Lung microvascular endothelial cell (primary cell): ENCODE measurements at places on chromosomes 12 and 14.
A peak's percentile ranks its signal among the peaks of the same experiment; 100 is the strongest.

GRCh38 chr14:106308839-106309389, 782.5 kb downstream of the TMEM121 start:
- peak; percentile 11 for DNase-seq

DNA sequence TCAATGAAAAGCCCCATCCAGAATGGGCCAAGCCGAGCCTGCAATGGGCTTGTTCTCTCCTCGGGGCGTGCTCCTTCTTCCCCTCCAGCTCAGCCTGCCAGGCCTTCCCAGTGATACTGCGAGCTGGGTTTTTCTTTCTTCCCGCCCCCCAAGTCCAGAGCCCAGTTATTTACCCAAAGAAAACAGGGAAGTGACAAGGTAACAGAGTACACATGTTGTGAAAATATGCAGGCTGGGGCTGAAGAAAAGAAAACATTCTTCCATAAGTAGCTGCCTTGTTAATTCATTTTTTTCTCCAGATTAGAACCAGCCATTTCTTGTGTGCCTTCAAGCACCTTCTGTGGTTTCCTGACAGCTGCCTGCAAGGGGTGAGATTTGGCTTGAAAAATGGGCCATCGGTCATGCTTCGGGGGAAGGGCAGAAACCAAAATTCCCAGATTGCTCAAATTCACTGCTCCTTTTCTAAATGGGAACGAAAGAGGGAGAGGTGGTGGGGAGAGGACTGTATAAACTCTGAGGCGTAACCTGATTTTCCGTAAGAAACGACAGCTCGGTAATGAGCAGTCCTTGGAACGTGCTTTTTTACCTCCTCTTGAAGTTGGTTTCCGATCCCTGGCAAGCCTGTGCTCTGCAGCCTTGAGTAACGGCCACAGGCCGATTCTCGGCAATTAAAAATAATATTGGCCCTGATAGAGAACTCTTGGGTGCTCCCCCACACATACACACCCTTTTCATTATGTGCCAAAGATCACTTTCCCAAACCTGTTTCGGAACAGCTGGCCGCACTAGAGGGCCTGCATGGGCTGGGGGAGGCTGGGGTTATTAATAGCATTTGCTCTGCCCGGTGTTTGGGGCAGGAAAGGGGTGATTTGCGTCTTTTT, 229.4 kb downstream of the ZFP36L1 start:
- no peak for DNase-seq

- no peak for DNase-seq
These were observed 405.5 kb downstream of the MDGA2 start for GRCh38 chr14:47269756-47270492.

DNA sequence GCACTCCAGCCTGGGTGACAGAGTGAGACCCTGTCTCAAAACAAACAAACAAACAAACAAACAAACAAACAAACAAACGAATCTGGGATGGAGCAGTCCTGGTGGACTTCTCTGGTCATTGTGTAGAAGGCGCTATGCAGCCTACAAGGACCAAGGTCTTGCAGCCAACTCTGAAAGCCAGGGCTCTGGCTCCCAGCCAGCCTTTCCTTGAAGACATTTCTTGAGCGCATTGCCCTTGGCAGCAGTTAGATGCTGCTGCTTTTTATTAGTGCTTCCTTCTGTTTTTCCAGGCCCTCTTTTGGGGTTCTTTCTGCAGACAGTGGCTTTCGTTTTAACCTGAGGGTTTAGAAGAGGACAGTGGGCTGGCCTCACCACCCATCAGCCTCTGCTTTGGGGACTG, 20.2 kb downstream of the CCDC177 start:
- DNase-seq = no peak

DNA sequence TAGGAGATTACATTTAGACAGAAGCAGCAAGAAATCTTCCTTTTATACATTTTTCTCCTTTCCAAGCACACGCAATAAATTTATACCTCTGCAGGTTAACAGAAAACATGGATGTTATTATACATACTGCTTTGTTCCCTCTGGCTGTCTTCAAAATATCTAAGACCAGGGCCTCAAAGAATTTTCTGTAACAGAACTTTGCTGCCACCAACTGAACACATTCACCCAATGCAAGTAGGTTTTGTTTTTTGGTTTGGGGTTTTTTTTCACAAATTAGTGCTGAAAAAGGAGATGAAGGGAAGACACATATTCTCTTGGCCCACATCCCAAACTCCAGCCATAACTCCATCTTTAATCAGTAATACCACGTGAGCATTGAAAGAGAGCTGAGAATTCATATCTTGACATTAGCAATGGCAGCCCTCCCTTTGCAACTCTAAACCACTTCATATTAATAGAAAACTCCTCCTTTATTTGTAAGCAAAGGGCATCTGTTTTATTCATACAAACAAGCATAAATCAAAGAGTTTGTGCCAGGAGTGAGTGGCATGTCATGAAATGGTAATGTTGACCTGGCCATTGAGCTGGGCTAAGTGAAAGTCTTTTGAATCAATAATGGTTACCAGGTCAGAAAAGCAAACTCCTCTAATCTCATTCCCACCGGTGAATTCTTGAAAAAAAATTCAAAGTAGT, 150.8 kb upstream of the FSCB start:
- DNase-seq = no peak

DNA sequence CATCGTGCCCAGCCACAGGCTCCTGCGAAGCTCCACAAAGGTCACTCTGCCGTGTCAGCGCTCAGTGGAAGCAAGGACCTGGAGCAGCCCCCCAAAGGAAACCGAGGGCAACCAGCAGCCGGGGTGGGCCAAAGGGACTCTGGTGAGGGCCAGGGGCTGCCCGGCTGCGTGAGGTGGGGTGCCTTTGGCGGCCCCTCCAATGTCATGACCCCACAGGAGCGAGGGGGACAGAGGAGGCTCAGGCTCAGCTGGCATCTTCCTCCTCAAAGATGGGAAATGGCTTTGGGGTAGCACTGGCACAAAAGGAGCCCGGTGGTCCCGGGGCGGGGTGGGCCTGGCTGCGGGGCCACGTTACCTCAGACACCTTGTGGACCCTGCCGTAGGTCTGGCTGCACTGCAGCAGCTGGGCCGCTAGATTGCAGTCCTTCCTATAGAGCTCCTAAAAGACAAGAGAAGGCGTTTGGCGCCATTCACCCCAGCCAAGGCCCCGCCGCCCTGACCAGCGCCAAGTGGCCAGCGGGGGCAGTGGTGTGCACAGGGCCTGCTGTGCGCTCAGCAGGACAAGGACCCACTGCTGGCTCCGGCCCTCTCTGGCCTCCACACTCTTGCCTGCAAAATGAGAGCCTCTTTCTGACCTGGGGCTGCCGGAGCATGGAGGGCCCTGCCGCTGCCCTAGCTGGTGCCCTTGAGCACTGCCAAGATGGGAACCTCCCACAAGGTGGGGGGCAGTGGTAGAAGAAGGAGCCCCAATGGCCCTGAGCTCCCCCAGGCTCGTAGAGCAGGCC, 46.9 kb downstream of the BEGAIN start:
- peak; percentile 16 for DNase-seq

GRCh38 chr14:103916636-103917262, 11.5 kb upstream of the TDRD9 start:
- DNase-seq = no peak

DNA sequence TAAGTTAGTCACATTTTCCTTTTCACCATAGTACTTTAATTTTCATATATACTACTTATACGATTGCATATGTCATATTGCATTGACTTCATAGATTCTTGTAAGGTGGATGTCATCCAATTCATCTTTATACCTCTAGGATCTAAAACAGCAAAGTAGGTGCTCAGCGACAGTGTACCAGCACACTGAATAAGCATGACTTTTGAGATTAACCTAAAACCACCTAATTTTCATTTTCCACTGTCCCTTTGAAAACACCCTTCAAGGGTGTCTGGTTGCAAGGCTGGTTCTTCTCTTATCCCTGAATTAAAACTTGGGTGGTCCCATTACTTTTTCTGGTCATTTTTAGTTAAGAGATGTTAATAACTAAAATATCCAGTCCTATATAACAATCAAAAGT, 4.4 kb downstream of the GPR19 start:
- DNase-seq = no peak

DNA sequence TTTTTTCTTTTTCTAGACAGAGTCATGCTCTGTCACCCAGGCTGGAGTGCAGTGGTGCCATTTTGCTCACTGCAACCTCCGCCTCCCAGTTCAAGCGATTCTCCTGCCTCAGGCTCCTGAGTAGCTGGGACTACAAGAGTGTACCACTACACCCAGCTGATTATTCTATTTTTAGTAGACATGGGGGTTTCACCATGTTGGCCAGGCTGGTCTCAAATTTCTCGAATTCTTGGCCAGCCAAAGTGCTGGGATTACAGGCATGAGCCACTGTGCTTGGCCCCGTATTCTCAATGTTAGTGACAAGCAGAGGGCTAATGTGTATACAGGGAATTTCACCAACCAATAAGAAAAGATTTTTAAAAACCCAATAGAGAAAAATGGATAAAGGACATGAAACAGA, 8.4 kb downstream of the PLBD2 start:
- no peak for DNase-seq

GRCh38 chr12:3624273-3624672, 128.6 kb downstream of the CRACR2A start:
- DNase-seq = no peak

DNA sequence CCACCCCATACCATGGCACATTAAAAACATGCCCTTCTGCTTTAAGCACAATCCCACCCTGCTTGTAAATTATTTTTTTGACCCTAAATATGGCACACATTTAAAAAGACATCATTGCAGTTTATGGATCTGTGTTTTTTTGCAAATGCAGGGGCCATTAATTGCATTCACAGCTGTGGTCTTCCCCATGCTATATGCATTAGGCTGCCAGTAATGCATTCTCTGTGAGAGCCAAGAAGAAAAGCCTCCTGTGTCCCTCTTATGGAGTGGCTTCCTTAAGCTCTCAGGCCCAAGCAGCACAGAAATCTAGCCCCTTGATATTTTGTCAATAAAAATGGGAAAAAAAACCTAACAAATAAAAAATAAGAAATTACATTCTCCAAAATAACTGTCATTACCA, 20.4 kb upstream of the COCH start:
- no peak for DNase-seq

DNA sequence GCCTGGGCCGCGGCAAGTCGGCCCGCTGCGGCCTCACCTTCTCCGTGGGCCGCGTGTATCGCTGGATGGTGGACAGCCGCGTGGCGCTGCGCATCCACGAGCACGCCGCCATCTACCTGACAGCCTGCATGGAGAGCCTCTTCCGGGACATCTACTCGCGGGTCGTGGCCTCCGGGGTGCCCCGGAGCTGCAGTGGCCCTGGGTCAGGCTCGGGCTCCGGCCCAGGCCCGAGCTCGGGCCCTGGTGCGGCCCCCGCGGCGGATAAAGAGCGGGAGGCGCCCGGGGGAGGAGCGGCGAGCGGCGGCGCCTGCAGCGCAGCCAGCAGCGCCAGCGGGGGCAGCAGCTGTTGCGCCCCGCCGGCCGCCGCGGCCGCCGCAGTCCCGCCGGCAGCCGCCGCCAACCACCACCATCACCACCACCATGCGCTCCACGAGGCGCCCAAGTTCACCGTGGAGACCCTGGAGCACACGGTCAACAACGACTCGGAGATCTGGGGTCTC, 226.2 kb upstream of the CRY1 start:
- DNase-seq = peak; percentile 15

- no peak for DNase-seq
These were observed 1.4 kb upstream of the PWP1 start for GRCh38 chr12:107684029-107684795.

GRCh38 chr12:66683073-66683472, 4.2 kb upstream of the GRIP1 start:
- DNase-seq = no peak

- no peak for DNase-seq
These were observed 236.7 kb downstream of the BCL11B start for GRCh38 chr14:99035268-99035667.

DNA sequence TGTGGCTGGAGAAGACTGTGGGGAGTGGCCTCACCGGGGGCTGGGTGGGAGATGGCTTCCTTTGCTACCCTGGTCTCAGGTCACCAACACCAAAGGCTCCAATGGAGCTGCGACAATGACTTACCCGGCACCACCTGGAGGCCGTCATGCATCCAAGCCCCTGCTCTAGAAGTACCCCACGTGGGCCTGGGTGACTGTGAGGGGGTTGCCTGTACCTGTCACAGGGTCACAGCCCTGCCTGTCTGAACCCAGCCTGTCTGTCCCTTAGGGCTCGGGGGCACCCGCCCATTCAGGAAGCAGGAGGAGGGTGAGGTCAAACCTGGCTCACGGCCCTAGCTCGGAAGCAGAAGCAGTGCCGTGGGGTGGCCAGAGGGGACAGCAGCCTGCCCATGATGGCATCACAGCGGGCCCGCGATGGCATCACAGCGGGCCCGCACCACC, 18.9 kb downstream of the ABCB9 start:
- peak; percentile 57 for DNase-seq

DNA sequence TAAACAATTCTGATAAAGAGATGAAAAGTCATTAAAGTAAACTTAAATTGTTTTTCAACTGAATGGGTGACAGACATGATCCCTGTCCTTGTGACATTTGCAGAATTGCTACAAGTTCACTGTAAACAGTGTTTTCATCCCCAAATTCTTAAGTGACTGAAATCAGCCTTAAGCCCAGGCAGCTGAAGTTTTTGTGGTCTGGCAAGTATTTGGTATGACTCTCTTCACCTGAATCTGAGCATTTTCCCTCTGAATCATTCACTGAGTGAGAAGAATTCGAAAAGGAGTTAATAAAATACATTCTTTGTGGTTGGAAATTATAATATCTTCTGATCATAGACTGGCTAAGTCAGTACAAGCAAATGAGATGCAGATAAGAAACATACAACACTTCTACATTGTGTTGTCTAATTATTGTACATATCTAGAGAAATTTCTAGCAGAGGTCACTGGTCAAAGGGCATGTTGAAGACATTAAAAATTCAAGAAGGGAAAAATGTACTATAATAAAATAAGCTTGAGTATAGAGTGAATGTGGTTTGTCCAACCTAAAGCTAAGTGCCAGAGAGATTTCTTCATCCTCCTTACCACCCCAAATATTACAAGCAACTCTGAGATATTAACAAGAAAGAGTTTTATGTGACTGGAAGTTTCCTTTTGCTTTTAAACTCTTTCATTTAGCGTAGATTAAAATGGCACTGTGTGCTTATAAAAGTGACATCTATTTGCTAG, 177.8 kb upstream of the DIO2 start:
- DNase-seq = peak; percentile 23
